ENCODE measurements at places on chromosomes 1 and 21.

DNA sequence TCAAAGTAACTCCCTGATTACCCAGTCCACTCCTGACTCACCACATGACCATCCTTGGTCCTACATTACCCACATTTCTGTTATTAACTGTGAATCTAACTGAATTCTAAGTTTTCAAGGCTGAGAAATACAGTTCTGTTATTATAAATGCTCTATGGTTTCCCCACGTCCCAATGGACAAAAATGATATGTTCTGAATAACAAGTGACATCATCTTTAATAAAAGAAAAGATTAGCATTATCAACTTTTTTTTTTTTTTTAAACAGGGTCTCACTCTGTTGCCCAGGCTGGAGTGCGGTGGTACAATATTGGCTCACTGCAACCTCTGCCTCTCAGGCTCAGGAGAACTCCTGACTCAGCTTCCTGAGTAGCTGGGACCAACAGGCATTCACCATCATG is 59.6 kb downstream of the ZSWIM5 start:
- no peak for DNase-seq

DNA sequence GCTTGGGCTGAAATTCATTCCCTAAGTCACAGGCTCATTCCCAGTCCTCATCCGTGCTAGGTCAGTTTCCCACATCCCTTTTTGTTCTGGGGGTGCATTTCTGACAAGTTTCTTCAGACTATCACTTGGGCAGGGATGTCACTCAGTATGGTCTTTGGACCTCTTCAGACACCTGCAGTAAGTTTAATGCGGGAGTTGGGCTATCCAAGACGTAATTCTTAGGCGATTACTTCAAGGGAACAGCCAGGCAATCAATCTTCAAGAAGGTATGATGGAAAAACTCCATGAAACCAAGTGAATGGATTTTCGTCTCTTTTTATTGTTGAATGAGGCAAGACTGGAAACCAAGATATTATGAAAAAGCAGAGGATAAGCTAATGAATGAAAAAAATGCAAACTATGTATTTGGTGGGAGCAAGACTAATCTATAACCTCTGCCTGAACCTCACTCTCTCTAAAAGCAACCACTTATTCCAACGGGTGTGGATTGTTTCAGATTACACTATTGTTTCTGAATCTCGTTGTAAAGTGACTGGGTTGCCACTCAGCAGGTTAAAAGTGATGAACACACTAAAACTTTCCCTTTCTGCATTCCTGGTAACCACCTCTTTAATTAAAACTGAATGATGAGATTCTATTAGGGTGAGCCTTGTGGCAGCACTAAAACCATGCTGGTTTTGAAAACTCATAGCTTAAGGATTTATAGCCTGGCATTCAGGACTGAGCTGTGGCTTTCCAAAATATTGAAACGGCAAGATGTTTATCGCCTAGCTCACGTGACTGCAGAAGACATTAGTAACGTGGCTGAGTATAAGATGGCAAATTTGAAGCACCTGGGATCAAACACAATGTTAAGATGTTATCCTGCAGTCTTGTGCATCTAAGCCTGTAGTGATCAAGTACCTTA is 1.1 kb downstream of the RASAL2 start:
- no peak for DNase-seq

- DNase-seq = no peak
Observed at GRCh38 chr1:195345149-195345548, 1263.1 kb downstream of the KCNT2 start.

GRCh38 chr1:11794446-11795237 is 11.1 kb downstream of the MTHFR start:
- DNase-seq = no peak

DNA sequence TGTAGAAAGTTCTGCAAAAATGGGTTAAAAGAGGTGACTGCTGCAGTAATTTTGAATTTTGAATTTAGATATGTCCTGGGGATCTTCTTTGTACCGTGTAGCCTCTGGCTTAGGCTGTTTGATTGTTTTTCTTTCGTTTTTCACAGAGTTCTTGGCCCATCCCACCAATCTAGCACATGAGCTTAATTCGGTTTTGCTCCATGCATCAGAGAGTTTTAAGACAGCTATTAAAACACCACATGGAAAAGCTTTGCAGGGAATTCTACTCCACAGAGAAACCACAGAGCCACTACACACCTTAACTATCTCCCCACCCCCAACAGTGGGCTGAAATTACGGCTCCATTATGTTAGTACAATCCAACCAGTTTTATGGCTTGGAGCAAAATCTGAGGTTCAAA is 25.5 kb downstream of the SPAG17 start:
- DNase-seq = peak; percentile 79

DNA sequence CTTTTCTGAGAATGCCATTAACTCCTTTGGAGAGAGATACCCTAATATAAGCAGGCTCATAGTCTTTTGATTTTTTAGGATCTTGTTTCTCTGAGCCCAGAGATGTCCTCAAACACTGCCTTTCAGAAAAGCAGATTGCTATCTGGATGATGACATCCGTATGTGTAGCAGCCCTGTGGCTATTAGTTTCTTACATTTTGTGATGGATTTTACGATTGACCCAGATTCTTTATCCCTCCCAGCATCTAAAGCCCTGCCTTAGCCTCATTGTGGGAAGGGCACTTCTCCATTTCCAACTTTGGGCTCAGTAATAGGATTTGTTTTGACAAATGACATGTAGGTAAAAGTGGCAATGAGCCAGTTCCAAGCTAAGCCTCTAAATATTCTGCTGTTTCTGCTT is 300.3 kb downstream of the TTLL7 start:
- DNase-seq = no peak
